ENCODE measurements at places on chromosomes 2 and 18.

GRCh38 chr2:60070736-60071489 lies 482.5 kb downstream of the BCL11A start:
- no peak for DNase-seq

DNA sequence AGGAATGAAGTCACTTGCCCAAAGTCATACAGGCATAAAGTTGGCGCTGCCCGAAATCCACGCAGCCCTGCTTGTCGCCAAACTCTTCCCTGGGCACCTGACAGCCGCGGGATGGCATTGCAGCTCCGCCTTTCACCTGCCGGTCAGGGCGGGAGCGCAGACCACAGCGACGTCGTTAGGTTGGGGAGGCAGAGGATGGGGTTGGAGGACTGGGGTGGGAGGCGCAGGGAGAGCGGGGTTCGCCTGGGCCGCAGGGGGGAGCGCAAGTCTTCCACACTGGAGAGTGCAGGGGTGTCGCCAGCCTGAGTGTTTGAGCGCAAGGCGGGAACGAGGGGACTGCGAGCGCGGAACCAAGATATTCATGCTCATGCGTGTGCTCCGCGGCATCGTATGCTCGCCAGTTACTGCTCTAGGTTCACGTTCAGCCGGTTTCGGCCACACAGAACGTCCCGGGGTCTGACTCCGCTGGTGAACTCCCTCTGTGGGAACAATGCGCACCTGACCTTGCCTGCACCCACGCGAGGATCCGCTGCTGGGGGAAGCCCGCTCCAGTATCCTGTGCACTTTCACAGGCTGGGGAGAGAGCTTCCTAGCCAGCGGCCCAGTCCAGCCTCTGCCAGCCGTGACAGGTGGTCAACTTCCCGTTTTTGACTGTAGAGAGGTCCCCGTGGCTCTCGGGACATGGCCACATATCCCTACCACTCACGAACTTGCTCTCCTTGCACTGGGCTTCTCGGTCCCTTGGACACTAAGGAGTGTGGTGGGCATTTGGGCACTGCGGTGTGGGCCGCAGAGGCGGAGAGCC lies 767 bp upstream of the NPPC start:
- DNase-seq, result no peak

GRCh38 chr18:57698571-57699276 lies 77.1 kb upstream of the NARS1 start:
- no peak for DNase-seq

GRCh38 chr2:237060534-237061312 lies 25.0 kb upstream of the COPS8 start:
- DNase-seq, result no peak

GRCh38 chr2:240628808-240629618 lies 3.7 kb downstream of the GPR35 start:
- DNase-seq, result no peak

GRCh38 chr2:67858886-67859285 lies 203.9 kb downstream of the C1D start:
- no peak for DNase-seq

DNA sequence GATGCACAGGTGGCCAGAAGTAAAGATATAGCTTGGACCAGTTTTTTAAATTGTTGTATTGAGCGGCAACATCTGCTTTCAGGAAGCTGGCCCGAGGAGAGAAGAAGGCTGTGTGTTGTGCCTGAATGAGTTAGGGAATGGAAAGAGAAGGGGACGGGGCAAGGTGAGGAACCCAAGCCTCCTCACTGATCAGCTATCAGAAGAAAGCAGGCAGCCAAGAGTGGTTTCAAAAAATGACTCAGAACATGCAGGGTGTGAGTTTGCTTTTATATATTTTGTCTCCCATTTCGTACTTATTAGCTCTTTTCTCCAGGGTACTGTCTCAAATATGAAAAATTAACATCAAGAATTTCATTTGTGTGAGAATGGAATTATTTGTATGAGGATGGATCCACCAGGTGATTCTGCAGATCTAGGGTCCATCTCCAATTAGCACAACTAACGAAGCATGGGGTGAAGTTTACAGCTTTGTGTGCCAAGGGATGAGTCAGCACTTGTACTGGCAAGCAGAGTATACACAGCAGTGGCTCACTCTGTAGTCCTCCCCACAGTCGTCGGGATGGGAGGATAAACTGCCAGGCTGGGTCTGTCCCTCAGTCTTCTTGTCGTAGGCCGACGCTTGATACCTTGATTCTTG lies 175.7 kb downstream of the PIEZO2 start:
- DNase-seq, result no peak

DNA sequence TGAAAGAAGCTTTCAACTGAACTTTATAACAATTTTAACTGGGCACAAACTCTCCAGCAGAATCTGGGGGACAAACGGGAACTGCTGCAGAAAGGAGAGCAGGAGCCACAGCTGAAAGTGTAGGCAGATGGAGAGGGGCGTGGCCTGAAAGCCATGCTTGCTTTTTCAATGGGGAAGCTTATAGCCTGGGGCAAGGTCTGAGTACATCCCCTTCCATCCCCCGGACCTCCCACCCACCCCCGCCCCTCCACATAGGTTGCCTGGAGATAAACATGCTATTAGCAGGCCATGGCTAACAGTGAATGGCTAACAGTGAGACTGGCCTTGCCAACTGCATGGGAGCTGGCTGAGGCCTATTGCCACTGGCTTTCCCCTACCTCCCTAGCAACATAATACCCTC lies 317.9 kb upstream of the TANK start:
- DNase-seq, result no peak

DNA sequence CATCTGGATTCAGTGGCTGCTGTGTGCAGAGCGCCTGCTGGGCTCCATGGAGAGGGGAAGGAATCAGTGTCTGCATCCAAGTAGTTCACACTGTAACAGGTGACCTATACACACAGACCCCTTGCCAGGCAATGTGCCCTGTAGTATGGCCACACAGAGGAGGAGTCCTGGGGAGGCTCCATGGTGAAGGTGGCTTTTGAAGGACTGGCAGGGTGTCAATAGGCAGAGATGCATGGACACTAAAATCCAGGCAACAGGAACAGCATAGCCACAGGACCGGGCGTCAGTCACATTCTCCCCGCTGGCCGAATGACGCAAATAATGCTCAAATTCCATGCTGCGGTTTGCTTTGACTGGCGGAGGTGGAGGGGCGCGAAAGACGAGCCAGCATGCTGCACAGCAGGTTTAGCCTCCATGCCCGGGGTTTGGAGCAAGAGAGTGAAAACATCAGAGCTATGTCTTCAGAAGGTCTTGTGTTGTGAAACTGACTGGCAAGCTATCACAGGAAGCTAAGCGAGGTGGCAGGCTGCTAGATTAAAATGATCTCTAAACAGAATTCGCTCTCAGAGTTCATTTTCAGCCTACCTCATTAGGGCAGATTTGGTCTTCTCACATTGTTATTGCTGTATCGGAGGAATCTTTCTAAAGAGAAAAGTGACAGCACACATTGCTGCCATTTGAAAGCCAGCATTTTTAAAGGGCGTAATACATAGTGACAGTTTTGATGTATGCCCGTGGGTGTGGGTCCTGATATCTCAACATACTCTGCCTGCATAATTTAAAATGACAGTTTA lies 1.2 kb upstream of the CHMP1B start:
- DNase-seq, result peak; percentile 29

- DNase-seq, result no peak
These were observed 145.1 kb downstream of the GFPT1 start for GRCh38 chr2:69241664-69242514.

DNA sequence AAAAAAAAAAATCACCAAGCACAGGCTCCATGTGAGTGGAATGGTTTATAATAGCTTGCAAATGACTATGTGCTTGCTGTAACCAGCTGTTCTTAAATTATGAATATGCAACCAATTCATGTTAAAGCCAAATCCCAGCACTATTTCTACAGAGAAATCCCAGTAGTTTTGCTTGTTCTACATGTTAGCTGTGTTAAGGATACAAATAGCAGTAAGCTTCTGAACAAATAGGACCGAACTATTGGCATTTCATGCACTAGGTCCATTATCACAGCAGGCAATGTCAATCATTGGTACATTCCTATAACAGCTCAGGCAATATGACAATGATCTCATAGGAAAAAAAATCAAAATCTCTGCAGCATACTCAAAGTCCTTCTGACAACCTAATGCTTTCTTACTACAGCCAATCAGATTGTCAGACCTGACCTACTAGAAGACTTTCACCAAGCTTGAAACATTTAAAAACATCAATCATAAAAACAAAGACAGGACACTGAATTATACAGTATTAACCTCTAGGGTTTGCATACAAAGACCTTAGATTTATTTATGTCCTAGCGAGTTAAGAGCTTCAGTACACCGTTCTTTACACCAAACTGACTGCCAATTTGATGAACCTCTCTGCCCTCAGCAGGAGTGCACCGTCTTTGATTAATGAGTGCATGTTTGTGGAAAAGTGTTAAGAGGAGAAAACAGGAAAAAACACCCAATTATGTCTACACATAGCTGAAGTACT lies 6.4 kb downstream of the BAZ2B start:
- no peak for DNase-seq

DNA sequence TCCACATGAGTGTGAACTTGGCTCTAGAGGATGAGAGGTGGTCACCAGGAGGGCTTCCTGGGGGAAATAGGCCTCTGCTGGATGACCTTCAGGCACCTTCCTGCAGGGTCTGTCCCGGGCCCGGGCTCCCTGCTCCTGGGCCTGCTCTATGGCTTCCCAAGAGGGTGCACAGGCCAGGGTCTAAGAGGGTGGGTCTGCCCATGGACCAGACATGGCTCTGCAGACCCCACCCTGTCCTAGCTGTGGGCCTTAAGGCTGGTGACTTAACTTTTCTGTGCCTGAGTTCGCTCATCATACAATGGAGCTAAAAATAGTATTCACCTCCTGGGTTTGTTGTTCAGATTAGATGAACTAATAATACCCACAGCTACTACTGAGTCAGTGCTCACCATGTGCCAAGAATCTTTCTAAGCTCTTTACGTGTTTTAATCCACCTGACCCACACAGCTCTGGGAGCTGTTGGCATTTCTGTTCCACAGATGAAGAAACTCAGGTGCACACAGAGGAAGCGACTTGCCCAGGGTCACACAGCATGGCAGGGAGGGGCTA lies 14.4 kb downstream of the INHBB start:
- DNase-seq, result no peak

DNA sequence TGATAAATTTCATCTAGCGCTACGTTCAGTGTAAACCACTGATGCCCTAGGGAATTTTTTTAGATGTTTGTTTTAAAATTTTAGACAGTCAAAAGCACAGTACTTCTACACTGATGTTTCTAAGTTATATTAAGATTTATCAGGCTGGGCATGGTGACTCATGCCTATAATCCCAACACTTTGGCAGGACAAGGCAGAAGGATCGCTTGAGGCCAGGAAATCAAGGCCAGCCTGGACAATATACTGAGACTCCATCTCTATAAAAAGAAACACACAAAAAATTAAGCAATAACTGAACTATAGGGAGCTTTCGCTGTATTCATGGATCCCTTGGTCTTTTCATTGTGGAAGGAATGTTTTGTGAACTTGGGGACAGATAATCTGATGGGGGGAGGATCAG lies 50.6 kb upstream of the MAPRE2 start:
- DNase-seq, result no peak

DNA sequence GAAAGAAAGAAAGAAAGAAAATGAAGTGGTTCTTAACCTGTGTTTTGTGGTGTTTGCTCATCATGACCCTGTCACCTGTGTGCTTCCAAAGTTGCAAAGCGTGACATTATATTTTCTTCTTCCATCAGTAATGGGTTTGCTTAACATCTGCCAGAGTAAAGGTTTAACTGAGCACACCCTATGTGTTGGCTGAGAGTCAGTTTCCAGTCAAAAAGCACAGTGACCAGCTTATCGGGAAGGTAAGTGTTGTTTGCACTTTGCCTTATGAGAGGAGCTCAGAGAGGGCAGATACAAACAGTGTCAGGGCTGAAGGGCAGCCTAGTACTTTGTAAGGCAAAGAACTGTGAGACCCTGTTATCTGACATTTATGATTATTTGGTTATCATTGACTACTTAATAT lies 406.2 kb upstream of the CWC22 start:
- no peak for DNase-seq

DNA sequence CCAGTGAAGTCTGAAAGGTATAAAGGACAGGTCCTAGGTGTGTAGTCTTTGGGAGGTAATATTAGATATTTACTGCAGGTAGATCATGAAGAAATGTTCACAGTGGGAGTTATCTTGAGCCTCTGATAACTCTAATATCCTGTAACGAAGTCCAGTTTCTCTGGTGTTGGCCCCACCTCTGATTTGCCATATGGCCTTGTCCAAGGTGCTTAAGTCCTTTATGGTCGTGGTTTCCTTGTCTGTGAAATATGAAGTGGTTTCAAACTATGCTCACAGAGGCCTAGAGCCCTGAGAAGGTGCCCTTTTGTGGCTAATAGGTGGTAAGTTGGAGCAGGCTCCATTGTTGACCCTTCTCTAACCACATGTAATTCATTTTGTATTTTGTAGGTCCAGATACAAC lies 190.7 kb downstream of the ICOS start:
- DNase-seq, result no peak

DNA sequence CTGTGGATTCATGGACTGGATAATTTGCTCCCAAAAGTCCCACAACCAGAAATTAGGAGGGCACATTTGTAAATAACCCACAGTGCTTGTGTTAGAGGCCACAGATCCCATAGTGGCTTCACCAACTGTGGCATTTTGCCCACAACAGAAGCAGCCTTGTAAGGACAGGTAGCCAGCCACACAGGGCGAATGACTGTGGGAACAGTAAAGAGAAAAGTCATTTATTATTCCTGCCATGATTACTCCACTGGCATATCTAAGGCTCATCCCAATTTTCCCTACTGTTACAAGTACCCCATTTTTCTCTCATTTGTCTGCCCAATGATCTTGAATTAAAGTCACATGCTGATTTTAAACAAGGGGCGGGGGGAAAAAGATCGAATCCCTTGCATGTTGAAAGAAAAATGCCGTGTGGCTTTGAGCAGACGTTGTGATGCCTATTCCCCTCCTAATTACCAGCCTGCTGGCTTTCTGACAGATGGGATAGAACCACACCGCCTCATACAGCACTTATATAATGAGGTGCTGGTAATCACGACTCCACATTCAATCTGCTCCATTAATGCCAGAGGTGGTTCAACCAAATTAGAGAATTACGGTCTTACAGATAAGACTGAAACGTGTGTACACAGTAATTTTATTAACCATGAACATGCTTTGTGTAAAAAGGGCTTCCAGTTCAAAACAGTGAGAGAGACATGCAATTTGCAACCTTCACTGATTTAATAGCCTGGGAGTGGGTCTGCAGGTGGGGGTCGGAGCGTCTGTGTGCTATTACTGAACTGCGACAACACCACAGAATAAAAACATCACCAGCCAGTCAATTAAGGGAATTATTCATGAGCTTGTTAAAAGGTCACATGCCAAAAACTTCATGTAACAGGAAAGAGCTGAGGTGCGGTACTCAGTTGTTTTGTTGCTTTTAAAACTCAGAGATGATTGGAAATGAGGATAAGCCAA lies 196.0 kb downstream of the TMEM163 start:
- DNase-seq, result no peak

All from stimulated activated CD4-positive, alpha-beta T cell treated with anti-CD3 and anti-CD28 coated beads, TNF-alpha, amount 100 ng/mL, for 48 hours (primary cell).